ENCODE measurements at places on chromosomes 2 and 18. TPM values are rescaled to one million over a fixed set of nuclear protein-coding genes. Genes with fewer than 3 reads are reported as not detected.

- no peak for DNase-seq
These were observed 4.7 kb upstream of the KLHL30 start for GRCh38 chr2:238133499-238134392.

DNA sequence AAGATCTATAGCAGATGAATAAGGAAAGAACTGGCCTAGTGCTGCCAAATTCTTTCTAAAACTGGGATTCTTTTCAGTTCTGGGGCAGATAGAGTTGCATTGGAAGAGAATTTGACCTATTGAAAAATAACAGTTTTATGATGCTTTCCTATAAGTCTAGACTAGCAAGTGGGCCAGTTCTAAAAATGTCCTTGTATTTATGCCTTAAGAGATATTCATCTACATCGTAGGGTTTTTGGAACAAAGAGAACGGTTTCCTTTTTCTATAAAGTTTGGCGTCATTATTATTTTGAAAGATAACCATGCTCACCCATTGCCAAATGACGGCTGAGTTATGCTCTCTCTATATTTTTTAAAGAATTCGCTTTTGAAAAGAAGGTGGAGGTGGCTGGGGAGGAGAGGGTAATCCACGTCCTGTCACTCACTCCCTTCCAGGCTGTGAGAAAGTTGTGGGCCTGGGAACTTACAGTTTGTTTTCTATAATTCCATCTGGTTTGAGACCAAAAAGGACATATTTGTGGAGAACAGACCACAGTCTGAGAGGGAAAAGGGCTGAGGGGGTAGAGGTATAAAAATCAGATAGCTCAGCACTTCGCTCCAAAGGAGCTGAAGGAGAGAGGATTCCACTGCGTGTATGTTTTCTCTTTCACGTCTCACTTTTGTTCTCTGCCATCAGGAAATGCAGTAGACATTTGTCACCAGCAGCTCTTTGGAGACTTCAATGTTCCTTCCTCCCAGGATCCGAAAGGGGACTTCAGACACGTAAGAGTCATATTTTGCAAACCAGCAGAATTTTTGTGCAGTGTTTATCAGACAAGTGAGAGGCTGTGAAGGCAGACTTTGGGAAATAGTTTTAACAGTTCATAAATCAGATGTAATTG, 281.9 kb upstream of the FN1 start:
- DNase-seq, result no peak

DNA sequence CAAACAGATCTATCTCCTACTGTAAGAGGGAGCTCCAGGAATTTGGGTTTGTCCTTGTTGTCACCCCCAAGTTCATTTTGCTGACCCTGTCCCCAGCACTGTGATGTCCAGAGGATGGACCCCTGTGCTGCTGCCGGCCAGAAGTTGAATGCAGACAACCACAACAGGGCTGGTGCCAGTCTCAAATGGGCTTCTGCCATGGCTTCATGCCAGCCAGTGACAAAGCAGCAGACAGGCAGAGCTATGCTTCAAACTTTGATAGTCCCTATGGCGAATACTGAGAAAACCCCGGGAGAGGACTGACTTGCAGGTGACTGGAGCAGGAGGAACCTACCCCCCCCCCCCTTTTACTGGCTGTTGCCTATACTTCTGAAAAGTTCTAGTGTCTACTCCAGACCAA, 3.2 kb downstream of the SMAD7 start:
- DNase-seq, result no peak

- DNase-seq, result no peak
These were observed 67.6 kb downstream of the KIAA2012 start for GRCh38 chr2:202140522-202141252.

- DNase-seq, result no peak
These were observed 1377.9 kb downstream of the RPIA start for GRCh38 chr2:90069290-90069894.

GRCh38 chr2:43424262-43425207, 171.3 kb downstream of the THADA start:
- DNase-seq, result no peak

GRCh38 chr18:7626922-7627440, 59.9 kb downstream of the PTPRM start:
- peak; percentile 11 for DNase-seq

GRCh38 chr2:9268301-9269080, 61.9 kb downstream of the ASAP2 start:
- no peak for DNase-seq

GRCh38 chr2:183542606-183543005, 418.4 kb downstream of the NUP35 start:
- no peak for DNase-seq

GRCh38 chr18:72940986-72941385, 73.2 kb upstream of the NETO1 start:
- no peak for DNase-seq

DNA sequence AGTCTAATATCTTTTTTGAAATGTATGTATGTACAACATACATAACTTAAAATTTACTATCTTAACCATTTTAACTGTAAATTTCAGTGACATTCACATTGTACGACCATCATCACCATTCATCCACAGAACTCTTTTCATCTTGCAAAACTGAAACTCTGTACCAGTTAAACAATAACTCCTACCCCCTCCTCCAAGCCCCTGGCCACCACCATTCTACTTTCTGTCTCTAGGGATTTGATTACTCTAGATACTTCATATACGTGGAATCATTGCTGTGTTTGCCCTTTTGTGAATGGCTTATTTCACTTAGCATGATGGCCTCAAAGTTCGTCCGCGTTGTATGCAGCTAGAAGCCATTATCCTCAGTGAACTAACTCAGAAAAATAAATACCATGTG, 217.0 kb downstream of the METTL4 start:
- no peak for DNase-seq

GRCh38 chr2:17594533-17595401, 54.3 kb downstream of the VSNL1 start:
- no peak for DNase-seq

DNA sequence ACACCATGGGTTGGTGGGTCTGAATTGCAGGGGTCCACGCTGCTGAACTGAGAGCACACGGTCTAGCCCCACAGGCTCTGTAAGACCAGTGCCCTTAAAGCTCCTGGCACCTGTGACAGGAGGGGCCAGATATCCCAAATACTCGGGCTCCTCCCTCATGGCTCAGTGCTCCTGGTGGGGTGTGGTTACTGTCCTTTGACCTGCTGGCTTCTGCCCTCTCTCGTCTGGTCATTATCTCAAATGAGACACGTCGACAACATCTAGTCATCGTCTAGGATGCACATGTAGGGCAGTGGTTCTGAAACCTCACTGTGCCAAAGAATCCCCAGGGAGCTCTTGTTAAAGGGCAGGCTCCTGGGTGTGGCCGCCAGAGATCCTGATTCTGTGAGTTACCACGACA, 258.4 kb downstream of the LOXHD1 start:
- DNase-seq, result no peak

PID1 gene
- total RNA-seq, result not detected

CAPN13 gene
- total RNA-seq, result not detected

IL37 gene
- total RNA-seq, result not detected

ZAP70 gene
- not detected for total RNA-seq

FOXI3 gene
- not detected for total RNA-seq

Data from pulmonary artery endothelial cell (primary cell).